ENCODE measurements at places on chromosomes 3 and 15.

DNA sequence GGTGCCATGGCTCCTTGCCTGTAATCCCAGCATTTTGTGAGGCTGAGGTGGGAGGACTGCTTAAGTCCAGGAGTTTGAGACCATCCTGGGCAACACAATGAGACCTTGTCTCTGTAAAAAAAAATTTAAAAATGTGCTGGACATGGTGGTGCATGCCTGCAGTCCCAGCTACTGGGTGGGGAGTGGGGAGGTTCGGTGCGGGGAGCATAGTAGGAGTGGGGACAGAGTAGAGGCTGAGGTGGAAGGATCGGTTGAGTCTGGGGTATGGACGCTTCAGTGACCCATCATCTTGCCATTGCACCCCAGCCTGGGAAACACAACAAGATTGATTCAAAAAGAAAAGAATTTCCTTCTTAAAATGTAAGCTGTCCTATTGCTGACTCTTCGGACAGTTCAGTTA, 1490.0 kb upstream of the GBE1 start:
- DNase-seq = no peak

GRCh38 chr3:56459719-56460118, 8.5 kb downstream of the ERC2 start:
- no peak for DNase-seq

DNA sequence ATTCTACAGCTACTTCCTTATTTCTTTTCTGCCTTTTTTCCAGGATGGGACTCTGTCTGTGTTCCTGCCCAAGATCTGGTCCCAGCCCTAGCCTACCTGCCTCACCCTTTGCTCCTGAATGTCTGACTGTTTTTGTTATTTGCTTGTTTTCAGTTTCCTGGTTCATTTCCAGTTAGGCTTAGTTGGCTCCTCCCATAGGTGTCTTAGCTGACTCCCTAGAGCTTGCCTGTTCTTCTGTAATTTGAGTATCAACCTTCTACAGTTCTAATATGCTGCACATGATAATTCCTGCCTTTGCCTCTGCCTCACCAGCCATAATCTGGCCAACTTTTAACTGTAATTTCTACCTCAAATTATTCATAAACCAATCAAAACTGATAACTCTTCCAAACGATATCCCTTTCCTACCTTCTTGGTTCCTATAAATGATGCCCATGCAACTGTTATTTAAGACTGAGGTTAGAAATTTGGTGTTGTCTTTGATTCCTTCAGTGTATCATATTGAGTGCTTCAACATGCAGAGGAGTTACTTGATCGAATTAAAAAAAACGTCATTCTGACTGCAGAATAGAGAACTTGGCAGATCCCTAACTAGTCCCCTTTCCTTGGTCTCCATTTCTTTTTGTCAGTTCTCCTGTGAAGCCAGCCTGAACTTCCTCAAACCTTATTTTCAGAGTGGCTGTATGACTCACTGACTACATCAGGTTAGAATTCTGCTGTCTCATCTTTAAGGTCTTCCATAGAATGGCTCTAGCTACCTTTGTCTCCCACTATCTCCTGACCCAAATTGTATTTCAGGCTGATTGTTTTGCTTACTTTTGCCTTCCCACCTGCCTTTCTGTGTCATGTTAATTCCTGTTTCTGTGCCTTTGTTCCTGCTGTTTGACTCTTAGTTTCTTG, 8.4 kb downstream of the GOLM2 start:
- DNase-seq = no peak

DNA sequence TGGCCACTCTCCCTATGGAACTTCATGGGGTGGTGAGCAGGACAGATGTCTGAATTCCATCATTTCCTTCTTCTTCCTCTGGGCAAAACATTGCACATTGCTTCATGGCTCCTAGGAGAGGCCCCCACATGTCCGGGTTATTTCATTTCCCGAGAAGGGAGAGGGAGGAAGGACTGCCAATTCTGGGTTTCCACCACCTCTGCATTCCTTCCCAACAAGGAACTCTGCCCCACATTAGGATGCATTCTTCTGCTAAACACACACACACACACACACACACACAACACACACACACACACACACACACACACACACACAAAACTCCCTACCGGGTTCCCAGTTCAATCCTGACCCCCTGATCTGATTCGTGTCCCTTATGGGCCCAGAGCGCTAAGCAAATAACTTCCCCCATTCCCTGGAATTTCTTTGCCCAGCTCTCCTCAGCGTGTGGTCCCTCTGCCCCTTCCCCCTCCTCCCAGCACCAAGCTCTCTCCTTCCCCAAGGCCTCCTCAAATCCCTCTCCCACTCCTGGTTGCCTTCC, 1.9 kb downstream of the RHO start:
- no peak for DNase-seq

GRCh38 chr3:112583105-112583504, 21.3 kb downstream of the SLC35A5 start:
- DNase-seq = no peak

Measured in activated T-helper 1 cell treated with Interleukin-2 at 50 U/mL for 16 hours (primary cell).